ENCODE measurements at places on chromosomes 3 and 15.

DNA sequence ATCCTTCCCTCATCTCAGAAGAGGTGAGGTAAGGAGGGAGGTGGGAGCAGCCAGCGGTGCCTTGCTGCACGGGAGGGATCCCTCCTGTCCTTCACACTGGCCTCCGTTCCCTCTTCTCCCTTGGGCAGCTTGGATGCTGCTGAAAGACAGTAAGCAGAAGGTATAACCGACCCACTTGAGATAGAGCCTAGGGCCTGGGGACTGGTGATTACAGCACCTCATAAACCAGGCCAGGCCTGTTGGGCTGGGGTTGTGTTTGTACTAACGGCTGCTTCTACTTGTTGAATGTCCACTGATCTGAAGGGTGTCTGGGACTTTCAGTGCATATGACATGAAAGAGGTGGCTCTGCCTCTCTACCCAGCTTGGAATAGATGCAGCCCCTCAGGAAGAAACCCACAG, 25.0 kb downstream of the SEMA6D start:
- DNase-seq, result no peak

DNA sequence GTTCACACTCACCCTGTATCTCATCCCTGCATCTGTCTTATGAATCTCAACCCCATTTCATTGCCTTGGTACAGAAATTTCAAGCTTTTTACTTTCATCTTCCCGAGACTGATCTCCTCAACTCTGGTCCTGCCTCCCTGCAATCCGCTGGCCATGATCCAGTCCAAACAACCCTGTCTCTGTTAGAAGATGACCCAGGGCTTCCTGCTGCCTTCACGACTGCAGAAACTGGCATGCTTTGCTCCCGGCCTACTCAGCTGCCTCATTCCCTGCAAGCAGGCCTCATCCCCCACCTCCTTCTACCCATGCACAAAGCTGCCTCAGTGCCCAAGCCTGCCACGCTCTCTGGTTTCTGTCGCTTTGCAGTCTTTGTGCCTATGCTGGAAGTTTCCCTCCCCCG, 12.4 kb downstream of the HES1 start:
- DNase-seq, result no peak

- peak; percentile 12 for DNase-seq
Observed at GRCh38 chr3:189941679-189942078, 179.0 kb downstream of the P3H2 start.

- no peak for DNase-seq
Observed at GRCh38 chr3:177862962-177863491, 665.7 kb upstream of the TBL1XR1 start.

DNA sequence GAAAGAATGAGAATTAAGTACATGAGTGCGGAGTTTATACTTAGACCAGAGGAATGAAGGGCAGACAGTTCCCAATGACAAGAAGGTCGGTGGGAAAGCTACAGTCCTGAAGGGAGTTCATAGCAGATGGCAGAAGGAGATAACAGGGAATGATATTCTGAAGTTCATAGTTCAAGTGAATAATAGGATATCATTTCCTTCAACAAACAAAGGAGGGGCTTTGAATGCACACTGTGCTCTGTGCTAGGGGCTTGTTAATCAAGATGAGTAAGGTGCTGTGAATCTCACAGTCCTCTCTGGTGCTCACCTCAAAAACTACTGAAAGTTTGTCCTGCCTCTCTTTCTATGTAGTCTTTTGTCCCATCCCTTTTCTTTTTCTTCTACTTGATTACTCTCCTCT, 41.9 kb downstream of the SIDT1 start:
- DNase-seq, result no peak

GRCh38 chr15:64621056-64621455, 154.3 kb downstream of the RBPMS2 start:
- no peak for DNase-seq

DNA sequence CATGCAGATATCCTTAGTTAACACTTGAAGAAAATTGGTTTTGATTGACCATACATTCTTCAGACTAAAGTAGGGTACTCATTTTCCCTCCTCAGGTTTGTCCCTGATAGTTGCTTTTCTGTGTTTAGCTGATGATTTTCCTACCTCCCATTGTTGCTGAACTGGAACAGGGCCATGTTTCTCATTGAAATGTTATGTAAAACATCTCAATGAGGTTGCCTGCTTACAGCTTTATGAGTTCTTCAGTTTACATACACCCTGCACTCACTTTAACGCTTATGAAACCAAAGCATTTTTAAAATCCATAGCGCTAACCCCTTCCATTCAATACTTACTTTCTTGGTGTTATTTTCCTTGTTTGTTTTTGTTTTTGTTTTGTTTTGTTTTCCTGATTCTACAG, 61.9 kb downstream of the HMG20A start:
- DNase-seq, result no peak

DNA sequence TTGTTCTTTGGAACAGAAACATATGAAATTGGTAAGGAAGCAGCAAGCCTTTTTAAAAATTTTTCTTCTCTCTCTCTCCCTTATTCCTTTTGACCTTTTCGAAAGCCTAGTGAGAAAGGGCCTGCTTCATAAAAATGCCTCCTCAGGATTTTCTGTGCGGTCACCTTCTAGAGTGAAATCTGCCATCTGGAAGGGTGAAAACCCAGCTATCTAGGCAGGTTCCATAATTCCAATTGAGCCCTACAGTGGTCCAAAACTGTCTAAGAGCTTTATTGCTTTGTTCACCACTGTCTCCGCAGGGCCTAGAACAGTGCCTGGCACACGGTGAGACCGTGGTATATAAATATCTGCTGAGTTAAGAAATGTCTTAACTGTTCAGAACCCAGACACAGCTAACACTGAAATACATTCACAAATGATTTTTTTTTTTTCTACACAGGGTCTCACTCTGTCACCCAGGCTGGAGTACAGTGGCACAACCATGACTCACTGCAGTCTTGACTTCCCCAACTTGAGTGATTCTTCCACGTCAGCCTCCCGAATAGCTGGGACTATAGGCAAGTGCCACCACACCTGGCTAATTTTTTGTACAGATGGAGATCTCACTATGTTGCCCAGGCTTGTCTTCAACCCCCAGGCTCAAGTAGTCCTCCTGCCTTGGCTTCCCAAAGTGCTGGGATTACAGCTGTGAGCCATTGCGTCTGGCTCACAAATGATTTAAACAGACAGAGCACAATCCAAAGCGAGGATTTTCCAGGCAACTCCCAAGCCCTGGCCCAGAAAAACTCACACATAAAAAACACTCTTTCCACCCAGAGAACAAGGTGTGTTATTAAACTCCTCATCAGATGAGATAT, 64.4 kb downstream of the FRMD4B start:
- DNase-seq, result no peak

DNA sequence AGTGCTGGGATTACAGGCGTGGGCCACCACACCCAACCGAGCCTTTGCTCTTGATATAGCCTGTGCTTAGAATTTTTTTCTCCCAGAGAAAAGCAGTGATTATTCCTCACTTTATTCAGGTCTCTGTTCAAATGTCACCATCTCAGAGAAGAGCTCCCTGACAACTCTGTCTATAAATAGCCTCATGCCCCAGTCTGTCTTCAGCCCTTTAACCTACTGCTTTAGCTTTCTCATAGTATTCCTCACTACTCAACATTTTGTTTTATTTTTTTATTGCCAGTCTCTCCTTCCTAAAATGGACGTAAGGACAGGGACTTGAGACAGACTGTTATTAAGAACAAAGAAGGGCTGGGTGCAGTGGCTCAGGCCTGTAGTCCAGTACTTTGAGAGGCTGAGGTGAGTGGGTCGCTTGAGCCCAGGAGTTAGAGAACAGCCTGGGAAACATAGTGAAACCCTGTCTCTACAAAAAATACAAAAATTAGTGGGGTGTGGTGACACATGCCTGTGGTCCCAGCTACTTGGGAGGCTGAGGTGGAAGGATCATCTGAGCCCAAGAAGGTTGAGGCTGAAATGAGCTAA, 78.7 kb upstream of the TTBK2 start:
- DNase-seq, result no peak

DNA sequence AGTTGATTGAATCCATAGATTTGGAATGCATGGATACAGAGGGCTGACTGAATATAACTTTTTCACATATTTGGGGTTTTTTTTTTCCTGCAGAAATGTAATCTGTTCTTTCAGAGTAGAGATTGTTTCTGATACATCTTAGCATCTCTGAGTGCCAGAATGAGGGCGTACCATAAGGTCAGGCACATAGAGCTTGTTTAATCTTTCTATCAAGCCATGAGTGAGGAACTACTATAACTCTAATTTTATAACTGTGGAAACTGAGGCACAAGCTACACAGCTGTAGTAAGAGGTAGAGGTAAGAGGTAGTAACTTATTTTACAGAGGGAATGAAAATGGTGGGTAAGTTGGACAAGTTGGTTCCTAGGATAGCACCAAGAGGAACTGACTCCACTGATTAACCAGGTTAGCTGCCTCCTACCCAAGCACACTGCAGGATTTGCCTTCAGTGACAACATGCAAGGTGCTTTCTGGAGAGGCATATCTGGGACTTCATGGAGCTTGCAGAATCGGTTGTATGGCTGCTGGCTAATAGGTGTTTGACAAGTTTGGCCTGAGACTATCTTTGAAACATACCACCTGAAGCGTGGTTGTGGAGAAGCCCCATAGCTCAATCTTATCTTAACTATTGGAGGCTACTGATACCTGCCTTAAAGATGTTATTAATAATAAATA, 23.5 kb upstream of the HACD2 start:
- DNase-seq, result no peak

DNA sequence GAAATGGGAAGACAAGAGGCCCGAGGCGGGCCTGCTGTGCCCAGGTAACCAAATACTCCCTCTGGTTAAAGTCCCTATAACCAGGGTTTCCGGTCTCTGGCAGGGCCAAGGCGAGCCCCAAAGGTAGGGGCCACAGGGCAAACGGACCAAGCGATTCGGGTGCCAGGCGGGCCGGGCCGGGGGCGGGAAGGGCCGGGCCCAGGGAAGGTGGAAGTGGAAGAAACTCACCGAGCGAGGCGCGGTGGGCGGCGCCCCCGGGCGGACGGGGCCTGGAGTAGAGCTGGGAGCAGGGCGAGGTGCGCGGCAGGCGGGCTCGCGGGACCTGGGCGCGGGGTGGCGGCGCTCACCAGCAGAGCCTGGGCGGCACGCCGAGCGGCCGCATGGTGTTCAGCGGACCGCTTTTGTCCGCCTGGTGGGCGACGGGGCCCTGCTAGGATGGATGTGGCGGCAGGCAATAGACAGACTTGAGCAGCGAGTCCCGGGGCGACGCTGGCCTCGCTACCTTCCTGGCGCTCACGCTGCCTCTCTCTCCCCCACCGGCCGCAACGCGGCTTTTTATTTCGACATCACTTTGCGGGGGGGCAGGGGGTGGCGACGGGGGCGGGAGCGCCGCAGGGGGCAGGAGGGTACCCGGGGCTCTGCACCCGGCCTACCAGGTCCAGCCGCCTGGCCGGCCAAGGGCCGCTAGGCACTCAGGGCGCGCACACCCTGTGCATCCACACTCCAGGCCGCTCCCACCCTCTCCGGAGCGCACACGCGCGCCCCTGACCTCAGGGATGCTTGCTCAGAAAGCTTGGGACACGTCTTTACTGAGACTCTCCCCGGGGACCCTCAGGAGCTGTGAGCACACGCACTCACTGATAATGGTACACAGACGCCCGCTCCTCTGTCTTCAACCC, at the start of gene GATA2:
Gene GATA2 (minus strand): TSS at position 531 of the 899 bp plus-strand sequence. CDS start 6,170 bp downstream, outside the sequence.
- no peak for DNase-seq

DNA sequence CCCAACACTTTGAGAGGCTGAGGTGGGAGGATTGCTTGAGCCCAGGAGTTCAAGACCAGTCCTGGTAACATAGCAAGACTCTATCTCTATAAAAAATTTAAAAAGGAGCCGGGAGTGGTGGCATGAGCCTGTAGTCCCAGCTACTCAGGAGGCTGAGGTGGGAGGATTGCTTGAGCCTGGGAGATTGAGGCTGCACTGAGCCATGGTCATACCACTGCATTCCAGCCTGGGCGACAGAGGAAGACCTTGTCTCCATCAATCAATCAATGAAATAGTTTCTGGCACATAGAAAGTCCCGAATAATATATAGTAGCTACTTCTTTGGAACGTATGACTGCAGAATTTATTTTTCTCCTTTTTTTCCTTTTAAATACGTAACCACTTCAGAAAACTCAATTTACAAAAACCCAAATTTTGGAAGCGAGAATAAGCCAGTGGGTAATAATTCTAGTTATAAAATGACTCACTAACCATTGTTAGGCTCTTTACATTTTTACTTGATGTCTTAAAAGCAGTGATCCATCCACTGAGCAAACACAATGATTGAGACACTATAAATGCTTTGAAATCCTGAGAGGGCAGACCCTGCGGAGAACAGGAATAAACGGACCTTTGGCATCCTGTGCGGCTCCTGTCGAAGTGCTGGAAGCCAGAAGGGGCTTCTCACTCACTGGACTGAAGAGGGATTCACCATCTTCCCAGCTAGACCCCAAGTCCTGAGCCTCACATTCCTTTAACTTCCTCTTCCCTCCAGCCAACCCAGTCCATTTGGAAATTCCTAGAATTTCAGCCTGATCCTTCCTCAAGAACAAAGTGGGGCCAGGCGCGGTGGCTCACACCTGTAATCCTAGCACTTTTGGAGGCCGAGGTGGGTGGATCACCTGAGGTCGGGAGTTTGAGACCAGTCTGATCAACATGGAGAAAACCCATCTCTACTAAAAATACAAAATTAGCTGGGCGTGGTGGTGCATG, 68.4 kb upstream of the MFGE8 start:
- DNase-seq, result no peak

DNA sequence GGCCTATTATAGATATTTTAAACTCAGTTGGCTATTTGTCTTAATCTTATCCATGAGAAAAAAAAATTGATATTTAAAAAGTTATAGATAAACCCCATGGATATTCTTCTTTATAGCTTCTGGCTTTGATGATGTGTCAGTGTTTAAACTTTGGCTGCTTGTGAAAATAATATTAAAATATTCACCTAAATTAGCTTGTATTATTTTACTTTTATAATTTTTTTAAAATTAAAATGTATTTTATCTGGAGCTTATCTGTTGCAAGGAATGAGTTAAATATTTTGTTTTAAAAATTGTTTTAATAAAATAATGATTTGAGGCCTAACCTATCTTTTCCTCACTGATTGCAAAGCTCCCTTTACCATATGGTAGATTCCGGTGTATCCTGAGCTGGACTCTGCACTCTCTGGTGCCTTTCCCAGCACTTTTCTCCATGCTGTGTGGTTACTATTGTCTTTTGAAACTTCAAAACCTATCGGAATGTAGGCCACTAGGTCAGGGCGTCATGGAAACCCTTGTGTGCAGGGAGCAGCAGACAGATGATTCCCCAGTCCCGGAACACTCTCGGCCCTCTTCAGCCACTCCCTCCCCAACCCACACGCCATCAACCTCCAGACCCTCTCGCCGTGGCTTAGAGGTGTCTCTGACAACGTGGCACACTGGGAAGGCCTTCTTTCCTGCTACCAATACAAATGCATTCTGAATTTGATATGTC, 252.3 kb upstream of the ATP10A start:
- DNase-seq, result no peak

DNA sequence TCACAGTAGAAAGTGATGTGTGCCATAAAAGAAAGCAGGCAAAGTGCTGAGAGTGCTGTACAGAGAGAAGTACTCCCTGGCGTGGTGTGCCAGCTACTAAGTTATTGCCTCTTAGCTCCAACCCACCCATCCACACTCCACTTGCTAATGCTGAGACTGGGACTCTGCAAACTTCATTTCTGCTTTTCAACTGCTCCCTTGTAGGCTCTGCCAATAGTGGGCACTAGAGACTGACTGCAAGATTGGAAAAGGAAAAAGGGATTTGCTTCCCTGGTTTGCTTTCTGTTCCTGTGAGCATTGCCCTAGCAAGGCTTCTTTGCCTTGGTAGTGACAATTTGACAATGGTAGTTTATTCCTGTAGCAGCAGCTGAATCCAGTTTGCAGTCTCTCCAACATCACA, 56.5 kb upstream of the TMEM108 start:
- no peak for DNase-seq

- no peak for DNase-seq
Observed at GRCh38 chr3:188106006-188106405, 48.0 kb upstream of the LPP start.

GRCh38 chr3:16841904-16842271, 42.9 kb upstream of the PLCL2 start:
- no peak for DNase-seq
